Kidney capillary endothelial cell (primary cell): ENCODE measurements at places on chromosomes 4 and X.

GRCh38 chrX:30521440-30522182 is 56.0 kb downstream of the TASL start:
- DNase-seq = no peak

- DNase-seq = no peak
Measured at GRCh38 chr4:88109123-88109881, 49.1 kb downstream of the ABCG2 start.

- DNase-seq = no peak
Measured at GRCh38 chrX:21955403-21956189, 15.1 kb downstream of the SMS start.

DNA sequence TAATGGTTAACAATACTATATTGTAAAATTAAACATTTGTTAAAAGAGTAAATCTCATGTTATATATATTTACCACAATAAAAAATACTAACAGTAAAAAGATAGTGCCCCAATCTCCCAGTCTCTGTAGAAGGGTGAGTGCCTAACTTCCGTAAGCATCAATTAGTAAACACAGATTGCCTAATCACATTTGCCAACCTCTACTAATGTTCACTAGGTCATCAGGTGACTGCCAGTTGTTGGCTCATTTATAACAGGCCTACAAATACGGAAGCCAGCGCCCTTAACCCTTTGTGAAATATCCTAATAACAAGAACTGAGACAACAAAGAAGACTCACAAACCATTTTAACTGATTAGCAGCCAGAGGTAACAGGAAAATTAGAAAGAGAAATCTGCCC is 345.1 kb downstream of the INPP4B start:
- no peak for DNase-seq

DNA sequence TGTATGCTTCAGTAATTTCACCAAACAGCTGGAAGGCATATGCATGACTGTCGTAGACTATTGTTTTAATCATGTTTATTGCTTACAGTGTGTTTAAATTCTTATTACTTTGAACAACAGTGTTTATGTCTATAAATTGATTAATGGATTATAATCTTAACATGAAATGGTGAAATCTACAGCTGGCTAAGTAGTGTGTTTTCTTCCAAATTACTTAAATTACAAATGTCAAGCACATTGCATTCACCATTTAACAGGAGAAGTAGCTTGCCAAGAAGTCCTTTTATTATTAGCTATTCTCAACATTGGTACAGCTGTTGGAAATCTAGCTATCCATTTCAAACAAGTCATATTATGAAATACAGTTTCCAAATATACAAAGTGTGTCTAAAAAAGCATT is 849.3 kb upstream of the PCDH10 start:
- DNase-seq = no peak
